ENCODE measurements at places on chromosomes 1 and 21.
A peak's percentile ranks its signal among the peaks of the same experiment; 100 is the strongest.

DNA sequence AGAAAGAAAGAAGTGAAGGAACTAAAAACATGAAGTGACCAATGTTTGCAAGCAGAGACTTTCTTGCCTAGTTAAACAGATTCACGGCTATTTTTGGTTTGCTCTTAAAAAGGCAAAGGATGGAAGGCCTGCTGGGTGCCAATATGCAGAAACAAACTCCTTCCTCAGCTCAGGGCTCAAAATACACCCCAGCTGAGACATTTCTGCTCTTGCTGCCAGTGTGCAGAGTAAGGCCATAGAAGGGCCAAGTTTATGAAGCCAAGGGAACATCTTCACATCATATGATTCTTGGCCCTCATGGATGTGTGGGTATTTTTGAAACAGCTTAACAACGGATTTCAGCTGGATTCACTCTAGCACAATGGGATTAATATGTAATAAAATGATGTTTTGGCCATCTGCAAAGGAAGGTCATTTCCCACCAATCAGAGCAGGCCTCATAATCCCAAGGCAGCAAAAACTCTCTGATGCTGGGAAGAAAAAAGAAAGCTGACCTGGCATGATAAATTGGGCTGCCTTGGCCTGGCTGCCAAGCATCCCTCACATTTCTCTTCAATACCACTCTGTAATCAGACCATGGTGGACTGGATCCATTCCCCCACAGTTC is 70.7 kb downstream of the CAPZB start:
- DNase-seq = no peak

DNA sequence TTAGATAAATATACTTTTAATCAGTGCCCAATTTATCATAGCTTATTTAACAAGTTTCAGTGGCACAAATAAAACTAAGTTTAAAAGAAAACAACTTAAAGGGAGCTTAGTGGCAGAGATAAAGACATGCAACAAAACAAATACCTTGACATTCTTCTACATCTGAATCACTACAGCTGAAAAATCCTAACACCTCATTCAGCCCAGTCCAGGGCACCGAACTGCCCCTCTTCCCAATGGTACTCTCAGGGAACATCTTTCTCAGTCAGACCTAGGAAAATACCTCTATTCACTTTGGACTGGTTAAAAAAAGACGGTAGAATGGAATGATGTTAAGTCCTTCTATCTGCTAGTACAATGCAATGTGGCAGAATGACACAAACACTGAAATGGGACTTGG is 8.3 kb downstream of the OTUD7B start:
- DNase-seq = no peak

GRCh38 chr1:44113095-44113609 is 5.5 kb upstream of the KLF17 start:
- DNase-seq = no peak

- no peak for DNase-seq
Observed at GRCh38 chr1:234321231-234321630, 52.0 kb upstream of the COA6 start.

DNA sequence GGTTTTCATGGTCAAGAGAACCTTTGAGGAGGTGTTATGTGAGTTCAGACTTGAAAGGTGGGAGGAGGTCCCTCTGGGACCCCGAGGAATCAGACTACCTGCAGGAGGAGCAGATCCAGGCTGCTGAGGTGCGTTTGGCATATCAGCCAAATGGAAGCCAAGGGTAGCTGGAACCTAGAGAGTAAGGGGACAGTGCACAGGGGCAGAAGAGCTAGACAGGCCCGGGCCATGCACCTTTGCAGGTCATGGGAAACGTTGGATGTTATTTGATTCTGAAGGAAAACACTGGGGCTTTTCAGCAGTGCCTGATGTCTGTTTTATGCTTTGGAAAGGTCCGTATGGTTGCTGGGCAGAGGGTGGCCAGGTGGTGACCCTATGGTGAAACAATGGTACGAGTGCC is 169.2 kb downstream of the PGBD5 start:
- no peak for DNase-seq

DNA sequence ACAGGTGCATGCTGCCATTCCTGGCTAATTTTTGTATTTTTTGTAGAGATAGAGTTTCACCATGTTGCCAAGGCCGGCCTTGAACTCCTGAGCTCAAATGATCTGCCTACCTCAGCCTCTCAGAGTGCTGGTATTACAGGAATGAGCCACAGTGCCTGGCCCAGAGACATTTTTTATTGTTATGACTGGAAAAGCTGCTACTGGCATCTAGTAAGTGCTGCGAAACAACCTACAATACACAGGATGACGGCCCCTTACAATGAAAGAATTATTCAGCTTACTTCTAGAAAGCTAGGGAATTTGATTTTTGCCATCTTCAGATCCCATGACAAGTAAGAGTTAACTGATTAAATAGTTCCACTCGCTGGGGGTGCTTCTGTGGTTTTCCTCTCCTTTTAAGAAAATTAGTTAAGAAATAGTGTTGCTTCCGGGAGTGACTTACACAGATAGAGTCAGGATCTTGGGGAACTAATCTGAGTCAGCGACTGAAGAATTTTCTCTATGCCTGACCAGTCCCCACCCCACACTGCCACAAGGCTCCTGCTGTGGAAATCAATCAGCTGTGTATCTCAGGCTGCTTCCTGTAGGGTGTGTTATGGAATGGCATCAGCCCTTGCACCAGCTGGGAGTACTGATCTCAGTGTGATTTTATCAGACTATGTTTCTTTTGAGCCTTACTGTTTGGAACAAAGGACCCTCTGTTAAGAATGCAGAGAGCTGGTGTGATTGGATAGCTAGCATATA is 93.0 kb upstream of the BMP8A start:
- peak; percentile 47 for DNase-seq

- DNase-seq = no peak
Observed at GRCh38 chr1:14522077-14522925, 76.2 kb upstream of the KAZN start.

GRCh38 chr21:15247613-15248012 is 182.8 kb upstream of the NRIP1 start:
- DNase-seq = no peak

GRCh38 chr1:112698366-112699310 is 8.3 kb downstream of the RHOC start:
- no peak for DNase-seq

DNA sequence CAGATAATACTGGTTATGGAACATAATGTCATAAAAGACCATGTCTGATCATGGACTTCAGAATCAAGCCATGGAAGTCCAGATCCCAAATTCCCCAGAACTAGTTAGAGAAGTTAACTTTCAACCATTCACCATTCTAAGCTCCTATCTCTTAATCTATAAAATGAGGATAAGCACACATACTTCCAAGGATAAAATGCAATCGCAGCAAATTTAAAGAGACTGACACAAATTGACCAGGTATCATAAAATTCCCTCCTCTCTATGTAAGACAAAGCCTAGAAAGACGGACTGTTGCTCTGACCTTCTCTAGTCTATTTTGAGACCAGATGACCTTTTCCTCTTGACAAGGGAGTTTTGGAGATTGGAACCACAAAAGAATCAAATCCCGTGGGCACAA is 426.7 kb downstream of the PLPP3 start:
- no peak for DNase-seq

DNA sequence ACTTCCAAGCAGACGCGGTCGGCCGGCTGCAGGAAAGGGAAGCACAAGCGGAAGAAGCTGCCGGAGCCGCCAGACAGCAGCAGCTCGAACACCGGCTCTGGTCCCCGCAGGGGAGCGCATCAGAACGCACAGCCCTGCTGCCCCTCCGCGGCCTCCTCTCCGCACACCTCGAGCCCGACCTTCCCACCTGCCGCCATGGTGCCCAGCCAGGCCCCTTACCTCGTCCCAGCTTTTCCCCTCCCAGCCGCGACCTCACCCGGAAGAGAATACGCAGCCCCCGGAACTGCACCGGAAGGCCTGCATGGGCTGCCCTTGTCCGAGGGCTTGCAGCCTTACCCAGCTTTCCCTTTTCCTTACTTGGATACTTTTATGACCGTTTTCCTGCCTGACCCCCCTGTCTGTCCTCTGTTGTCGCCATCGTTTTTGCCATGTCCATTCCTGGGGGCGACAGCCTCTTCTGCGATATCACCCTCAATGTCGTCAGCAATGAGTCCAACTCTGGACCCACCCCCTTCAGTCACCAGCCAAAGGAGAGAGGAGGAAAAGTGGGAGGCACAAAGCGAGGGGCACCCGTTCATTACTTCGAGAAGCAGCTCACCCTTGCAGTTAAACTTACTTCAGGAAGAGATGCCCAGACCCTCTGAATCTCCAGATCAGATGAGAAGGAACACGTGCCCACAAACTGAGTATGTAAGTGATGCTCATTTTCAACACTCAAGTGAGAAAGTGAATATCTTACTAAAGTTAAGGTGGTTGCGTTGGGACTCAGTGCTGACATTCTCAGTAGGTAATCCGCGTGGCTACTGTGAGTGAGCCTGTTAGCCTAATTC is 25.5 kb downstream of the UTS2 start:
- DNase-seq = peak; percentile 17

DNA sequence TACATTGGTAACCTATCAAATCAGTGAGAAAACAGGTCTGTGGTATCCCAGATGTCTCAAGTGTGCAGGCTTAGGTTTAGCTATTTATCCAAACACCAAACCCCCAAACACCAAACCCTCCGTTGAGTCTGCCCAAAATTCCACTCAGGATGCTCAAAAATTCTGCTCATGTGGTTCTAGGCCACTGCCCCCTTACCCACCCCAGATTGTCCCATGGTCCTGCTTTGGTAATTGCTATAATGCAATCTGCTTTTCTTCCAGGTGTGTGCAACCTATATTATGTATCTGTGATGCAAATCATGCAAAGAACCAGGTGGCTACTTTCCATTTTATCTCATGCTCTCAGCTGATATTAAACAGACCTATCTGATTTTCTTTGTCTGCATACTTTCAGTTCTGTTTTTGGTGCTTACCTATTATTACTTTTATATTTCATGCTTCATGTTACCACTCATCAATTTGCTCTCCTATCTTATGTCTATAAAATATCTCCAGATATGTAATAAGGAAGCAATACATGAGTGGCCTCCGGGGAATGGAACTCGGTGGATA is 123.7 kb downstream of the TOMM20 start:
- no peak for DNase-seq

DNA sequence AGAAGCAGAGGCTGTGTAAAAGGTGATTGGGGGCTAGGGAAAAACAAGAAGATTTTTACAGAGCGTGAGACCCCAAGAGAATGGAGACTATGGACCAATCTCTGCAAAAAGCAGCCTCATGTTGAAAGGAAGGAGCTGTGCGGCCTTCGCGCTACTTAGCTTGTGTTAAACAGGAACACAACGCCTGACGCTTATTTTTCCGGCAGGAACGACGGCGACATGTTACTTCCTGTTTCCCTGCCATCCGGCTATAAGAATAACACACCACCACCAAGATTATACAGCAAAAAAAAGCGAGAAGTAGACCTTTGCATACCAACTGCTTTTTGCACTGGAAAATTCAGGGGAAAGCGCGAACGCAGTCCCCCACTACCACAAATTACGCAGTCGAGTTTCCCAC is 272.7 kb downstream of the FAM72C start:
- DNase-seq = no peak

DNA sequence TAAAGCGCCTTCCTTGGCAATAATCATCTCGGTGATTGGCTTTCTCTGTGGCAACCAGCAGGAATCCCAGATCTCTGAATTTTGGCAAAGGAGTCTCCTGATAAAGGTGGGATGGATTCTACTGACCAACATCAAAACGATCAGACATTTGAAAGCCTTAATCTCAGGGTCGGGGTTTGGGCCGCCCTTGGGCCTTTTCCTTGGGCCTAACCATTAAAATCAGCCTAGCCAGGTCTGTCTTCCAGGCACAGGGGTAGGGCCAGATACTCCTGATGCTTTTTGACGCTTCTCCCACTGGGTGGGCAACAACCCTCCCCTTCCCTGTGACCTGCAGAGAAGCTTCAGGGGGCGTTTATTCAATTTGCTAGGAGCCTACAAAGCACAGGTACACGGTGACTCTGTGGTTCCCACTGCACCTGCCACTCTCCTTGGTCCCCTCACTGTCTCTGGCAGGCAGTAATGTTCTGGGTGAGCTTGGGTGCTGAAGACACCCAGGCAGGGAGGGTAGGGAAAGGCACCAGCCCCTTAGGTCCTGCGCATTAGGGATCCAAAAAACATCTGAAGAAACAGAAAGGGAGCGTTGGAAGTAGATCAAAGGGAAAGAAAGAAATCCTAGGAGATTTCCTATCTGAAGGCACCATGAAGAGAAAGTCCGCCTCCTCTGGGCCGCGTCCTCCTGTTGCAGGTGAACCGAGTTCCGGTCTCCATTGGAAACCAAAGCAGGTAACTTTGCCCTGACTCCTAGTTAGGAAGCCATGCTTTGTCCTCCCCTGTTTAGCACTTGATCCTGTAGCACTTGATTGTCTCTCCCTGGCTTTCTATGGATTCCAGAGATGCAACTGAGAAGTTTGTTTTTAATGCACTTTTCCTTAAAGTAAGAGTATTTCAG is 12.3 kb downstream of the RNU1-2 start:
- DNase-seq = no peak

DNA sequence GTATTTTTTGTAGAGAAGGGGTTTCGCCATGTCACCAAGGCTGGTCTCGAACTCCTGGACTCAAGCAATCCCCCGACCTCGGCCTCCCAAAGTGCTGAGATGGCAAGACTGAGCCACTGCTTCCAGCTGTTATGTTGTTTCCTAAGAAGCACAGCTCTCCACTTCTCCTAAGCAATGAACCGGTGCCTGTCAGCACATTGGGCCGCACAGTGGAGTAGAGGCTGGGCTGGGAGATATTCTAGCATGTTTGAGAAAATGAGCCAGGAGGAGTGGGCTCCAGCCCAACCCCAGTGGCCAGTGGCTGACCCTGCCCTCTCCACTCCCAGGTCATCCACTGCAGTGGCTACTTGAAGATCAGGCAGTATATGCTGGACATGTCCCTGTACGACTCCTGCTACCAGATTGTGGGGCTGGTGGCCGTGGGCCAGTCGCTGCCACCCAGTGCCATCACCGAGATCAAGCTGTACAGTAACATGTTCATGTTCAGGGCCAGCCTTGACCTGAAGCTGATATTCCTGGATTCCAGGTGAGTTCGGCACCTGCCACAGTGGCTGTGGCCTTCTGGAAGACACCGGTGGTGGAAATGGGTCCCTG is 27.0 kb downstream of the SIM2 start:
- no peak for DNase-seq

DNA sequence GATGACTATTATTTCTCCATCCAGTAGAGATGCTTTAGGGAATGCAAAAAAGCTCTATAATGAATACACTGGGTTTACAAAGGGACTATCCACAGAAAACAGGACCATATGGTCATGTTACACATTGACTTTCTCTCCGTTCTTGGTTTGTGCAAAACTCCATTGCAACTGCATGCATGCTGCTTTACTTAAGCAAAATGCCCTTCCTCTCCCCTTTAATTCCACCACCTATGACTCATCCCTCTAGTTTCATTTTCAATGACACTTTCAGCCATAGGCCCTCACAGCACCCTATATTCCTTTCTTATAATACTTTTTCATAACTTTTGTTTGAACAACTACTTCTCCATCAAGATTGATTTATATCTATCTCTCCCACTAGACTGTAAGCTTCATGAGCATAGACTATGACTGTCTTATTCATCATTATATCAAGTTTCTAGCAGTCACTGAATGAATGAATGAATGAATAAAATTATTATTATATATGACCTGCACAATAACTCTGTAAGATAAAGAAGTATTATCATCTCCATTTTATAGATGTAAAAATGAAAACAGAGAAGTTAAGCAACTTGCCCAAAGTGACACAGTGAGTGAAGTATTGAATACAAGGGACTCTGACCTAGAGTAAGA is 248.9 kb downstream of the PLPP3 start:
- no peak for DNase-seq

GRCh38 chr1:70667494-70668170 is 256.6 kb downstream of the CTH start:
- no peak for DNase-seq

- DNase-seq = no peak
Observed at GRCh38 chr1:111290104-111290503, 547 bp upstream of the CHIA start.

- DNase-seq = no peak
Observed at GRCh38 chr1:22539510-22540118, 23.7 kb upstream of the EPHA8 start.
